ENCODE measurements at places on chromosomes 2 and 18.

- no peak for DNase-seq
These were observed 55.9 kb downstream of the FAM178B start for GRCh38 chr2:96930351-96931010.

- DNase-seq: no peak
These were observed 12.7 kb upstream of the CREG2 start for GRCh38 chr2:101400048-101400447.

- no peak for DNase-seq
These were observed 5.3 kb upstream of the PLEKHH2 start for GRCh38 chr2:43631618-43632317.

DNA sequence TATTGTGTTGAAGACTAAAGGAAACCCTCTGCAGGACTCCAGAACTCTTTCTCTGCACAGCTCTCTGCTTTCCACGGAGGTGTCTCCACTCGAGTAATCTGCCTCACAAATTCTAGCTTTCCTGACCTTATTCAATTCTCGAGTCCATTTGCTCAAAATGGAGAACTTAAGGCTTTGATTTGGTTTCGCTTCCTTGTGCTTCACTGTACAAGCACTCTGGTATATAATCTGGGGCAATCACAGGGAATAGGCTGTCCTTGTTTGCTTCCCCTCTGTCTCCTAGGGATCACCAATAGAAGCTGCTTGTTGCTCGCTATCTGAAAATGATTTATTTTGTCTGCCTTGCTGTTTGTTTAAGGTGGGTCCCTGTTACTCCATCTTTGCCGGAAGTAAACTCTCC is 129.1 kb upstream of the DOCK10 start:
- DNase-seq: no peak

DNA sequence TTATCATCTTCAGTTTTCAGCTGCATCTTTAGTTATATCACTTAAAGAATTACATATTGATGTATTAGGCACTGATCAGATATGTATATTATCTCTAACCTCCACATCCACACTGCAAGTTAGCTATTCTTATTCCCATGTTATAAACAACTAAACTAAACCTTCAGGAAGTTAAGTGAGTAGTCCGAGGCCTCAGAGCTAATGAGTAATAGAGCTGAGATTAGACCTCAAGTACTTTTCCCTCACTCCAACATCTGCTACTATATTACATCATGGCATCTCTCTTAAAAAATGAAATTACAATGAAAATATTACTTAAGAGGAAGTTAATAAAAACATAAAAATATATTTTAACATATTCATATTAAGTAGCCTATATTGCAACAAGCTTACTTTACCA is 183.6 kb upstream of the MAP2 start:
- DNase-seq: no peak

- no peak for DNase-seq
These were observed 32.6 kb upstream of the CHMP1B start for GRCh38 chr18:11818486-11819203.

GRCh38 chr2:215828528-215829184 is 184.7 kb downstream of the MREG start:
- no peak for DNase-seq

DNA sequence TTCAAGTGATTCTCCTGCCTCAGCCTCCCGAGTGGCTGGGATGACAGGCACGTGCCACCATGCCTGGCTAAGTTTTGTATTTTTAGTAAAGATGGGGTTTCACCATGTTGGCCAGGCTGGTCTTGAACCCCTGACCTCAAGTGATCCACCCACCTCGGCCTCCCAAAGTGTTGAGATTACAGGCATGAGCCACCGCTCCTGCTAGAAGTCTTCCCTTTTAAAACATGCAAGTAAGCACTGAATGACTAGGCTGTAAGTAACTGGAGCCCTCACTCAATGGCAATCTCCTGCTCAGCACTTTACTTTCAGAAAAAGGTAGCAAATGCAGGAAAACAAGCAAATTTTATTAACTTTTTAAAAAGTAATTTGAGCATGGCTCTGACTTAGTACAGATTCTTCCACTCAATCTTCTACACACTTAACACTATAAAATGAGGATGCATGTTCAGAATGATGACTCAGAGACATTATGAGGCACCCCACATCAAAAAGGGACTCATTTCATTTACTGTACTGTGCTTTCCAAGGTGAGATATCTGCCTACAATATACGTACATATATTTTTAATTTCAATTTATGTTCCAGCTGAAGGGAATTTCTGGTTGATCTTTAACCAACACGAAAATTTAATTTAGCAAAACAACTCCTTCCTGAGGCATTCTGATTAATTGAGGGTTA is 6.6 kb upstream of the NCK2 start:
- DNase-seq: no peak

- no peak for DNase-seq
These were observed 20.1 kb upstream of the TTC39C start for GRCh38 chr18:23994361-23994902.

- DNase-seq: no peak
These were observed 467.2 kb downstream of the NRXN1 start for GRCh38 chr2:50564766-50565165.

DNA sequence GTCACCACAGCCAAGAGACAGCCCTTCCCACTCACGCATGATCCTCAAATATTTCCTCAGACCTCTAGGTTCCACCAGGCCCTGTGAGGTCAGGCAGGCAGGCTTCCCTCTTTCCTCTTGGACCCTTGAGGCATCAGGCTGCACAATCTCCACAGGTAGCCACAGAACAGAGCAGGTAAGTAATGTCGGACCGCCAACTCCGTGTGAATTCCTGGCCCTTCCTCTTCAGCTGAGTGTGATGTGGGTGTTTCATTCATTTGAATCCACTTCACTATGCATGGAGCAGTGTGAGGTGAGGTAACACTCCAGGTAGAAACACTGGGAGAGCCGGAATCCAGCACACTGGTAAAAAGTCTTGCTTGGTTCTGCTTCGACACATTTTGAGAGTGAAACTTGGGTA is 44.0 kb downstream of the MRPL35 start:
- no peak for DNase-seq

- DNase-seq: no peak
These were observed 640.0 kb upstream of the LRRTM4 start for GRCh38 chr2:78162202-78162601.

DNA sequence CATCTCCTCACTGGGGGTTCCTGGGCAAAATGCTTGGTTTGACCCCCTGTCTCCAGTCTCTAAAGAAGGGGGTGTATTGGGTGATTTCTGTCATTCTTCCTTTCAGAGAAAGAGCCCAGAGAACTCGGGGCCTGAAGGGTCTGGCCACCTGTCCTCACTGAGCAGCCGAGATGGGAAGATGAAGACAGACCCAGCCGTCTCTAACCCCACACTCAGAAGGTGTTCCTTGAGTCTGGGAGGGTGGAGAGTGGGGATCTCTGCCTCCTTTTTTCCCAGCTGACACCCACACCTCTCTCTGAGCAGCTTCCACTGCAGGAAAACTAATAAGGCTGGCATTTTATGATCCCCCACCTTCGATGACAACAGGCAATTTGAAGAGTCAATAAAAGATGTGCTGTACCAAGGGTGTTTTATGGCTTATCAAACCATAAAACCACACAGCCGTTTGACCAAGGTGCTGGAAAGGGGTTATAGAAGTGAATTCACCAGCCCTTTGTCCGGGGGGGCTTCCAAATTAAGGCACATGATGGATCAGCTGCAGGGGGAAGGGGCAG is 213.8 kb downstream of the SMAD2 start:
- no peak for DNase-seq

GRCh38 chr18:8501044-8501443 is 108.2 kb upstream of the RAB12 start:
- DNase-seq: no peak

DNA sequence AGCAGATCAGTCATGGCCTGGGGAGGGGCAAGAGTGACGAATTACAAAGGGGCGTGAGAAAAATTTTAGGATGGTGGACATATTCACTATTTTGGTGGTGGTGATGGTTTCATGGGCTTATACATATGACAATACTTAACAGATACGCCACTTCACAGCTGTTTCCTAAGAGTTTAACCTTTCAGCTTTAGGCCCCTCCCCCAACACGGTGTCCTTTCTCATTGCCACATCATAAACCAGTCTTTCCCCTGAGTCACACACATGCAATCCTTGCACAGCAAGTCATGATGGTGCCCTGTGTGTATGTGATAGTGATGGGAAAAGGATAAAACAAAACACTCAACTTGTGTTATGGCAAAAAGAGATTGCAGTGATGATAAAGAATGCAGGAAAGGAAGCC is 47.6 kb upstream of the IL1R1 start:
- DNase-seq: no peak

DNA sequence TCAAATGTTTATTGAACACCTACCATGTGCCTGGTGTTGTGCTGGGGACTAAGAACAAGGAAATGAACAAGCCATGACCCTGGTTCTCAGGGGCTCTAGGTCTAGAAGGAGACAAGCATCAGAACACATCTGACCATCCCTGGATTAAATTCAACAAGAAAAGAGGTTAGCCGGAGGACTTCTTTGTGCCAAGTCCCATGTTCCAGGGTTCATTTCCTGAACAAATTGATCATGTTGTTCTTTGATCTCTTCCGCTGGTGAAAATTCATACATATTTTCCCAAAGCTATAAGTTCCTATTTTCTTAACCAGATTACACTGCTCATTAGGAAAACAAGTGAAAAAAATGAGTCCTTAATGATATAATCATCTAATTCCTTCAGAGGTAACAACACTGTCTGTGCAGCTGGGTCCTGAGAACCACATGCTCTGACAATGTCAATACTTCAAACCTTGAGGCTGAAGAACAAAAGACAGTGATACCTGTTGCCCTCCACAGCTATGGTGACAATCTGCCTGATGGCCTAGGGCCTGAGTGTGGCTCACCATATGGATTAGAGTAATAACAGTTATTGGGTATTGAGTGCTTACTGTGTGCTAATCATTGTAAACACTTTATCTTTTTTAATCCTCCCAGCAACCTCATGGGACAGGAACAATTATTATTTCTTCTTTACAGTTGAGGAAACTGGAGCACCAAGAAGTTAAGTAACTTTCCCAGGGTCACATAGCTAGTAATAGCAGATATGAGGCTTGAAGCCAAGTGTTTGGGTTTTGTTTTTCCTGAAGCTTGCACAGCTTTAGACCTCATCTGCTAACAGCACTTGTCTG is 24.6 kb upstream of the INO80C start:
- no peak for DNase-seq

GRCh38 chr18:74456349-74457042 is 612 bp downstream of the DIPK1C start:
- peak; percentile 41 for DNase-seq

DNA sequence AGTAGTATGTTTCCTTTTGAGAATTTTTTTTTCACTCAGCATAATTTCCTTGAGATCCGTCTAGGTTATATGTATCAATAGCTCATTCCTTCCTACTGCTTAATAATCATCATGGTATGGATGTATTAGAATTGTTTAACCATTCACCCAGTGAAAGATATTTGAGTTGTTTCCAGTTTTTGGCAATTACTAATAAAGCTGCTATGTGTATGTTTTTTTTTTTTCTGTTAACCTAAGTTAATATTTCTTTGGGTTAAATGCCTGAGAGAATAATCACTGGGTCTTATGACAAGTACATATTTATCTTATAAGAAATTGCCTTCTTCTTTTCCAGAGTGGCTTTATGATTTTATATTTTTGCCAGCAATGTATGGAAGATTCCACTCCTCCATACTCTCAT is 96.4 kb upstream of the ST6GAL2 start:
- no peak for DNase-seq

GRCh38 chr18:48866028-48866733 is 84.6 kb downstream of the SMAD7 start:
- no peak for DNase-seq

DNA sequence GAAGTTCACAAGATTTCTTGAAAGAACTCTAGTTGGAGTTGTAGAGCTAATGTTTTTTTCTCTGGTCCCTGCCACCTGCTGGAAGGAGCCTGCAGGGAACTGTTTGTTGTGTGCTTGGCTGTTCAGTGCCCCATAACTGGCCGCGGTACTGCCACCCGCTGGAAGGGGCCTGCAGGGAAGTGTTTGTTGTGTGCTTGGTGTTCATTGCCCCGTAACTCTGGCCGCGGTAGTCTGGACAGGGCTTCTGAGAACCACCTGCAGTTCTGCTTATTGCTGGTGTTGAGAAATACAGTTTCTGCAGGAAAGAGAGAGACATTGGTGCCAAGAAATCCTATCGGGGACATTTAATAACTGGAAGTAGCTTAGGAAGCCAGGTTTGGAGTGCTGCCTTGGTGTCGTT is 58.1 kb downstream of the AGAP1 start:
- no peak for DNase-seq

- no peak for DNase-seq
These were observed 227.3 kb downstream of the INSIG2 start for GRCh38 chr2:118315606-118316005.

DNA sequence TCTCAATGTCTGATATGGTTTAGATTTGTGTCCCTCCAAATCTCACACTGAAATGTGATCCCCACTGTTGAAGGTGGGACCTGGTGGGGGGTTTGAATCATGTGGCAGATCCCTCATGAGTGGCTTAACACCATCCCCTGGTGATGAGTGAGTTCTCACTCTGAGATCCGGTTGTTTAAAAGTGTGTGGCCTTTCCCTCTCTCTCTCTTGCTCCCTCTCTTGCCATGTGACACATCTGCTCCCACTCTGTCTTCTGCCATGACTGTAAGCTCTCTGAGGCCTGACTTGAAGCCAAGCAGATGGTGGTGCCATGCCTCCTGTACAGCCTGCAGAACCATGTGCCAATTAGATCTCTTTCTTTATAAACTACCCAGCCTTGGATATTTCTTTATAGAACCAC is 108.8 kb downstream of the RBMS1 start:
- no peak for DNase-seq

GRCh38 chr2:39837856-39838453 is 58.9 kb upstream of the THUMPD2 start:
- no peak for DNase-seq

GRCh38 chr2:175926272-175926671 is 75.8 kb downstream of the LNPK start:
- no peak for DNase-seq

DNA sequence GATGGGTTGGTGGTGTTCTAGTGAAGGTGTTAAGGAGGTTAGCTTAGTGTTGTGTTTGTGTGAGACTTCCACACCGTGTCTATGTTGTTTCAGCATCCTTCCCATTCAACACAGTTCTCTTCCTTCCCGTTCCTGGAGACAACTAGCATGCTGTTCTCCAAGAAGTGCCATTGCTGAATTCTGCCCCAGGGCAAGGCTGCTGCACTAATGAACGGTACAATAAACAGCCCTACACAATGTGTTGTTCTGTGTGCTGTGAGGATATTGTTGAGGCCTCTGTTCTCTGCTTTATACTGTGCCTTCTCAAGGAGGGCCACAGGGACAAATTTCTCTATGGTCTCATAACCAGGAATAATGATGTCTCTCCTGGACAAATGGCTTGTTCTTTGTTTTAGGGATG is 39.8 kb upstream of the ZEB2 start:
- DNase-seq: no peak

GRCh38 chr2:140269000-140269399 is 1488.8 kb upstream of the NXPH2 start:
- DNase-seq: no peak
